ENCODE measurements at places on chromosomes 5 and 9.

DNA sequence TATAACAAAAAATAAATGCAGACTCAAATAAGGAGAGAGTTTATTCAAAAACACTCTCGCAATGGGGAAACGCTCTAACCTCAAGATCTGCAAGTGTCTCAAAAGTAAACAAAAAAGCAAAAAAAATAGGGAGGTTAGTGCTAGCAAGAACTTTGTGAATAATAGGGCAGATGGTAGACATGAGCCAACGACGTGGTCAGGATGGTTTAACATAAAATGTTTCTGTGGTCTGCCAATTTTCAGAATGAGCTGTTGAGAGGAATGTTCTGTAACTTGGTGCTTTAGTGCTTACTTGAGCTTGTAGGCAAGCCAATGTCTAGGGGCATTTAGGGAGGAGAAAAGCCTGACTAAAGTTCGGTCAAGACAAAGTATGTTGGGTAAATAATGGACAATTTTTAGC lies 1813.9 kb upstream of the CDH6 start:
- DNase-seq = no peak

DNA sequence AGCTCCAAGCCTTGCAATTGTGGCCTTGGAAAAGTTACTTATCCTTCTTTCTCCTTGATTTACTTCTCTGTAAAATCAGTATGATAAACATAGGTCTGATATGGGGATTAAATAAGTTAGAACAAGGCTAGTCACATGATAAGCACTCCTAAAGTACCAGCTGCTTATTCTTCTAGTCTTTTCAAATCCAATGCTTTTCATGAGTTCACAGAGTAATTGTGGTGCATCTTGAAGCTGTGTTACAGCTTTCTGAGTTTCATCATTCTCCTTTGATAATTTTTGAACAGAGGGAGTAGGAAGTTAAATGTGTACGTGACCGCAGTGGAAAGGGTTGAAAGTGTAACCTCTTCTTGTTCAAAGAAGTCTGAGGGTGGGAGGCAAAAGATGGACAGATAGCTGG lies 38.8 kb upstream of the CCDC112 start:
- DNase-seq = no peak

- no peak for DNase-seq
Measured at GRCh38 chr5:37735649-37736347, 104.0 kb downstream of the GDNF start.

GRCh38 chr5:74497706-74498105 lies 142.8 kb downstream of the ENC1 start:
- DNase-seq = no peak

GRCh38 chr5:132754947-132755346 lies 7.7 kb downstream of the CCNI2 start:
- no peak for DNase-seq

GRCh38 chr5:159199225-159199624 lies 10.1 kb downstream of the RNF145 start:
- DNase-seq = no peak

DNA sequence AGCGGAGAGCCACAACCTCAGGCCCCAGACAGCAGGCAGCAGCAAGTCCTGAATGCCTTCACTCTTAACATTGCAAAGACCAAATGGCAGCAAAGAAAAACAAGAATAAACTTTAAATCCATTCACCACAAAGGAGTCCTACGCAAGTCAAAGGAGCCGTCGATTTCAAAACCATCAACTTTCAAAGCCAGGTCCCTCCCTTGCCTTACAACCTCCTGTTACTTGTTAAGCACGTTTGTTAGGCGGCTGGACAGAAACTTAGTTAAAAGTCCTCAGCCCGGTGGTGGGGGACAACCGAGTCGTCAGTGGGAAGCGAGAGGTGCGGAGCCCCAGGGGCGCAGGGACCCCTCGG lies 938 bp downstream of the LPAR1 start:
- no peak for DNase-seq

DNA sequence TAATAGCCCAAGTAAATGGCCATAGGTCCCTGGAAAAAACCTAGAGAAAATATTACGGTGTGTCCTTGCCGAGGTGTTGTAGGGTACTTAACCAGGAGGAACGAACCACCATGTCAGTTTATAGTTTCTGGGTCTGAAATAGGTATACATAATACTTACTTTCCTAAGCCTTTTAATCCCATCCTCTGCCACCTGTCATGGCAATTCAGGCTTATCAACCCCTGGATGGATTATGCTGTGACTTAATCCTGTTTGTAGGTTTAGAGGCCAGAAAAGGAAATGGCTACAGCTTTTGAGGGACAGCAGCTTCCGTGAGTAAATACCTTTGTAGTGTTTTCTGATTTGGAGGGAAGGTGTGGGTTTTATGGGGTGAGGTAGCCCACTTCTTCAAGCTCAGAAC lies 89.1 kb upstream of the PTPRD start:
- DNase-seq = no peak

DNA sequence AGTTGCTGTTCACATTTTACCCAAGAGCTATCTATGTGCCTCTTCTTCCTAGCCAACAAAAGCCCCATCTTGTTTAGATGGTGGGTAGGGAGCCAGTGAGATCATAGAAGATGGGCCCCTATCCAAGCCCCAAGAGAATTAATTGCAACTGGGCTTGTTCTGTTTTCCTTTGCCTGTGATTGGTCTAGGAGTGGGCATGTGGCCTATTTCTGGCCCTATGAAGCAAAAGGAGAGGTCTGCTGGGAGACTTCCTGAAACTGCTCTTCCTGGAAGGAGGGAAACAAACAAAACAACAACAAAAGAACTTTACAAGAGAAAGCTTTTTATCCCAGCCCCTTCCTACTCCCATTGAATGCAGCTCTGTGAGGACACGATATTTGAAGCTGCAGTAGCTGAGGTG lies 32.5 kb upstream of the ALDOB start:
- no peak for DNase-seq

- DNase-seq = no peak
Measured at GRCh38 chr5:61801174-61801573, 469.1 kb downstream of the ZSWIM6 start.

GRCh38 chr5:118379470-118379869 lies 608.9 kb downstream of the DTWD2 start:
- DNase-seq = no peak

- DNase-seq = no peak
Measured at GRCh38 chr5:173643964-173644363, 27.5 kb upstream of the BOD1 start.

DNA sequence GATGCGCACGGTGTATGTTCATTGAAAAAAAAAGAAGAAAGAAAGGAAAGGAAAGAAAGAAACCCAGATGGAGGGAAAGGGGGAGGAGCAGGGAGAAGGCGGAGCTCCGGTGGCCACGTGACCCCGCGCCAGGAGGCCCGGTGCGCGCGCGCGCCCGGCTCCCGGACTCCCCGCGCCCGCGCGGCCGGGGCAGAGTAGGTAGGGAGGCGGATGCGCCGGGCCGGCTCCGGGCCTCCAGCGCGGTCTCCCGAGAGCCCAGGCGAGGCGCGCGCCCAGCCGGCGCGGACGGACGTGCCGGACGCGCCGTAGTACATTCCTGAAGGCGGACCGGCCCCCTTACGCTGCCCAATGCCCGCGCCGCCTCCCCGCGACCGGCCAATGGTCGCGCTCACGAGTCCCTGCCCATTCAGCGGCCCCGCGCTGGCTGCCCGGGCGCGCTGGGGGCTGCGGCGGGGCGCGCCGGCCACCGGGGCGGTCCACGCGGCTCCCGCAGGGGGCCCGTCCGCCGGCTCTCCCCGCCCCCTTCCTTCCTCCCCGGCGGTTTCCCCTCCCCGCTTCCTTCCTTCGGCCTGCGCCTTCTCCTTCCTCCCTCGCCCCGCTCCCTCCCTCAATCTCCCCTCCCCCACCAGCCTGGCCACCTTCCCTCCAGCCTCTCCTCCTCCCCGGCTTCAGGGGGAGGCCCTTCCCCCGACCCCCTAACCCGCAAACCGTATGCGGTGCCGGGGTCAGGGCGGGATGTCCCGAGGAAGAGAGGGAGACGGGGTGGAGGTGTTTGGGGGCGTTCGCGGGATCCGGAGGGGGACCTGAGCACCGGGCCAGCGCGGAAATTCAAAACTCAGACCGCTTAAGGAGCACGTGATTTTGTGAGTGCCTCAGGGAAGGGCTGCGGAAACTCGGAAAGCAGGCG lies 5.8 kb downstream of the PTCH1 start:
- peak; percentile 92 for DNase-seq

DNA sequence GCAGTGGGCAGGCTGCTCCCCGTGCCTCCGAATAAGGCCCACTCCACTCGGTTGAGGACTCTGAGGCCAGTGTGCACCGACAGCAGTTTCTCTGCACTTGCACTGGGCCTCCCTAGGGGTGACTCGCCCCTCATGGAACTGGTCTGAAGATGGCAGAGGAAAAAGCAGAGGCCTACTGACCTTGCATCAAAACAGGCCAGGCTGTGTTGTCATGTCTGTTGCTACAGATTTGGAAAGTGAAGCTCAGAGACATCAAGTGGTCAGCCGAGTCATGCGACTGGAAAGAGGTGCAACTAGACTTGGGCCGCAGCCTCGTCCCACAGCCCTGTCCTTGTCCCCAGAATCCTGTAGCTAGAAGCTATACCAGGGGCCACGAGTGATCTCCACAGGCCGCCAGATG lies 78.3 kb downstream of the DCP2 start:
- DNase-seq = no peak

- DNase-seq = no peak
Measured at GRCh38 chr5:109669991-109670706, 19.6 kb upstream of the MAN2A1 start.

GRCh38 chr5:138330813-138331448 lies 673 bp downstream of the CDC25C start:
- no peak for DNase-seq

- no peak for DNase-seq
Measured at GRCh38 chr9:26459959-26460358, 432.6 kb downstream of the CAAP1 start.

DNA sequence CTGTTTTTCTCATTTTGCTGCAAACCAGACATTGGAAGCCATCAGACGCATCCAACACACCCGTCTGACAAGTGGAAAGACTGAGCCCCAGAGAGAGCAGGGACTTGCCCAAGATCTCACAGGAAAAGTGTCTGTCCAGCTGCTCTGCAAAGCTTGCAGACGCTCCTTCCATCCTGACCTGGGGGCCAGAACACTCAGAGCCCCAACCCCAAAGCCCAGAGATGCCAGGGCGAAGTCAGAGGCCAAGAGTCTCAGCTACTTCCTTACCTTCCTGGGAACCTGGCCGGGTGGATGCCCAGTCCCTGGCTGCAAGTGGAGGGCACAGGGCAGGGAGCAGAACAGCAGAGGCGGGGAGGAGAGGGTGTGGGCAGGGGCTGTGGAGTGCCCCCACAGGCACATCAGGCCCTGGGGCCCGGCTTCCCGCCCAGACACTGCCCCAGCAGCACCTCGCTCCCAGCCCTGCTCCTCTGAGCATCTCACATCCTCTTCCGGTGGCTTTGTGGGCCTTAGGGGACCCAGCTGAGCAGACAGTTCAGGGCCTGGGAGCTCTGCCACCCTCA lies 9.7 kb upstream of the RALGDS start:
- no peak for DNase-seq

- DNase-seq = no peak
Measured at GRCh38 chr5:128532127-128532526, 5.9 kb downstream of the FBN2 start.

DNA sequence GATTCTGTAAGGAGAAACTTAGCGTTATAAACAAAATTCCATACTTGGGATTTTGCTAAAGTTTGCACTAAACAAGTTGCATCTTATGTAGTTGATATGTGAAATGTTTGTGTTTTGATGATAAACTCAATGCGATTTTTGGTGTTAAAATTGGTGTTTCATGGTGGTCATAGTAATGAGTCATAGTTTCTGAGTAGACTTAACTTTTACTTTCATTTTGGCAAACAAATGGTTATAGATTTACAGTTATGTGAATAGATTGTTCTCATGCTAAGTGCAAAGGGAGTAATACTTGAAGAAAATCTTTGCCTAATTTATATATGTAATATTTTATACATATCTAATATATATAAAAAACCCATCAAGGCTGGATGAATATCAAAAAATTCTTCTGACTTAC lies 107.3 kb upstream of the ELAVL2 start:
- DNase-seq = no peak

DNA sequence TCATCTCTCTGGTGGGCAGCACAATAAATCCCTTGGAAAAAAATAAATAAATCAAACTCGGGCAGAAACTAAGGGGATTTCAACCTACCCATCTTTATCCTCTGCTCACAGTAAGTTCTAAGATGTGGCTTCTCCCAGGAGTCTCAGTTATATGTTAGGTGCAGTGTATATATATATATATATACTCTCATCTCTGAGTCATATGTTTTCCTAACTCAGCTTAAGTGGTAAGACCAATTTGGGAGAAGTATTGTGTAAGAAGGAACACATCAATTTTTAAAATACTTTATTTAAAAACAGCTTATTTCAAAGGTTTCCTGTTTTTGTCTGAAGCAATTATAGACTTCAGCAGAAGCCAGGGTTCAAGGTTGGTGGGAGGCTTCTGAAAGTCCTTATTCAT lies 20.3 kb upstream of the OSMR start:
- no peak for DNase-seq

GRCh38 chr9:132543960-132544359 lies 38.4 kb upstream of the BARHL1 start:
- no peak for DNase-seq

DNA sequence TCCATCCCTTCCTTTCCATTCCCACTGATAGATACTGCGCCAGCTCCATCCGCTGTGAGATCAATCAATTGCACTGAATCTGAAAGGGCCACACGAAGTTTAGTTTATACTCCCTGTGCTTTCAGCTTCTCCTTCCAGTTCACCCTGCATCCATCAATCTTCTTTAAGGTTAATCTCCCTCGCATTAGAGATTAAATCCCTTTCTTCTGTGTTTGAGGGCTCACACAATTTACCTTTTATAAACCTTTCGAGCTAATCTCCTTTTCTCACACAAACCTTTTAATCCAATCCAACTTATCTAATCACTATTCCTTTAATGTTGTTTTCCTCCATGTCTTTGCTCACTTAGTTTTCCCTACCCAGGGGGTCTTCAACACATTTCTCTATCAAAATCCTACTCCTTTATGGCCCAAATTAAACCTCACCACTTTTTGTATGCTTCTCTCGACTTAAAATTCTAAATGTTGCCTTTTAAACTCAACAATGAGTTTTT lies 64.6 kb upstream of the HAPLN1 start:
- DNase-seq = no peak

DNA sequence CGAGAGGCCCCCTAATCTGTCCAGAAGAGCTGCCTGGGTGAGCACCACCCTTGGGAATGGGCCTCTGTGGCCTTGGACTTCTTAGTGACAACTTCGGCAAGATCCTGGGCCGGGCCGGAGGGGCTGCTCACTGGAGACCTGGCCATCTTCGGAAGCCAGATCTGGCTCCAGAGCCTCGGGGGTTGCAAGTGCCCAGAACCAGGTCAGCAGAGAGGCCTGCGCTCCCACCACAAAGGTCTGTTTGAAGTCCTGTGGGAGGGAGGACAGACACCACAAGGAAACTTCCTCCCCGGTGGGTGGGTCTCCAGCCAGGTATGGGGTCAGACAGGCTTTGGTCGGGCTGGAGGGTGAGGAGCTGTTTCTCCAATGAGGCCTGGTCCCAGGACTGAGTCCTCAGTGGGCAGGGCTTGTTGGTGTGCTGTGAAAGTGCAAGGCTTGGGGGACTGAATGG lies 86.1 kb downstream of the DAB2IP start:
- DNase-seq = no peak

Measured in activated T-cell treated with anti-CD3 and anti-CD28 coated beads, Interleukin-2, amount 50 U/mL, for 48 hours (primary cell).